ENCODE measurements at places on chromosomes 2 and 18.
A peak's percentile ranks its signal among the peaks of the same experiment; 100 is the strongest.

DNA sequence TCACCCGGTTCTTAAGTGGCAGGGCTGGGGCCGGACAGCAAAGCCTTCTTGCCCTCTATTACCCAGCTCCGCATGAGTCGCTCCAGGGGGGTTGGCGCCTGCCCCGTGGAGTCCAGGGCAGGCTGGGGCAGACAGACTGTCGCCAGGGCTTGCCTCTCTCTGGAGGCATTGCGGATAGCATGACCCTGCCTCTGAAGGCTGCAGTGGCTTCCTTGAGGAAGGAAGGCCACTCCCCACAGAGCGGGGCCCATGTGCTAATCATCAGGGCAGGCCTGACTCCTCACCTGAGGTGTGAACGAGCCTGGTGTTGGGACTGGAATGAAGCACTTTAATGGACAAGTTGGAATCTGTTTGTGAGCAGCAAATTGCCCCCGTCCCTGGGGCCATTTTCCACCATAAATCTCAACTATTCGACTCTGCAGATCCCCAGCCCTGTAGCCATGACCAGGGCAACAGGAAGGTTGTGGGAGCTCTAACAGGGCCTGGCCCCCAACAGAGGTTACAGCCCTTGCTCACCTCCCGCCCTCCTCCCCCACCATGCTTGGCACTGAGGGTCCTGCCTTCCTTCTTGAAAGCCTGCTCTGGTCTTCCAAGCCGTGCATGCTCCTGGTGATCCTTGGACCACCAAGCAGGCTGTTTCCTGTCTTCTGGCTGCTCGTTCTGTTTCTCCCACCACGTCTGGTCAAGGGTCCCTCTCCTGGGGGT lies 144.9 kb upstream of the HAAO start:
- no peak for DNase-seq

GRCh38 chr2:193334401-193334800 lies 1139.7 kb upstream of the TMEFF2 start:
- DNase-seq: no peak

DNA sequence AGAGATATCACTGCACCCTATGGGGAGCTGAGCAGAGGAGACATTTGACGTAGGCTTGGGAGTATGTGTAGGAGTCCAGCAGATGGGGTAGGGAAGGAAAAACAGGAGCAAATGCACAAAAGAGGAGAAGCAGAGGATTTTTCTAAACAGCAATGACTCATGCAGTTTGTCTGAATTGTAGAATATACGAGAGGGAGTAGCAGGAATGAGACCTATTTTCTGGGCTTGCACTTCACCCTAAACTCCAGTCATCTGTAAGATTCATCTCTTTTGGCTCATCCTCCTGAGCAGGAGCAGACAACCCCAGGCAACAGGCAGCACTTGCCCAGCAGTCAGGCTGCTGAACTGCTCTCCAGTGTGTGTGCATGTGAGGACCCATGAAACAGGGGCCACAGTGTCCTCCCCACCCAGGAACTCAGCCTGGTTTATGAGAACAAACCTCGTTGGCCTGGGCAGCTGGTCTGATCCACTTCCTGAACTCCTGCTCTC lies 100.2 kb upstream of the CDC42EP3 start:
- no peak for DNase-seq

DNA sequence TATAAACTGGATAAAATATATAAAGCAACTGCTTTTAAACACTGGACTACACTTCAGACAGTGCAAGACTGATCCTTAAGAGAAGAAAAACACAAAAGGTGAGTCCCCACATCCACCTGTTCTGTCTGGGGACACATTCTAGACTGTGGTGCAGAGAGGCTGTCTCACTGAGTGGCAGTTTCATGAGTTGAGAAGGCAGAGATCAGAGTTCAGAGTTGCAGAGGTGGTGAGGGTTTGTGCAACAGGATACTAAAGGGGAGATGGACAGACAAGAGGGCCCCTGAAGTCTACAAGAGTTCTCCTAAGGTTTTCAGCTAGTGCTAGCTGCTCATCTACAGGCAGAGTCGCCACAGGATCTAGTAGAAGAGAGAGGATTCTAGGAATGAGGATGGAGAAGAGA lies 68.0 kb downstream of the METTL8 start:
- no peak for DNase-seq

- DNase-seq: no peak
Observed at GRCh38 chr2:37654932-37655841, 16.3 kb downstream of the CDC42EP3 start.

- peak; percentile 73 for DNase-seq
Observed at GRCh38 chr2:156466739-156467405, 30.7 kb downstream of the GPD2 start.

DNA sequence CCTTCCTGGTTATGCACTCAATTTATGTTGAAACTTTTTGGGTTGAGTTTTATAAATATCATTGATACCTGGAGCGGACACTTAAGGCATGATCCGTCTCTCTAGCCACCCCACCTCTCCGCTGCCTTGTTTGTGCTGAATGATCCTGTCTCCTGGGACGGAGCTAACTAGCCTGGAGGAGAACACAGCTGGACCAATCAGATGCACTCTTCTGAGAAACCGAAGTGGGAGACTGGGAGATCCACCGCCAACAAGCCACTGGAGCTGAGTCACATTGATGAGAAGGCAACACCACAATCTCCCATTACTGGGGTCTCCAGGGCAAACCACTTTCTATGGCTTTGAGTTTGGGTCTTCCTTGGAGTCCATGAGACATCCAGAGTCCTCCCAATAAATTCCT lies 29.3 kb downstream of the CYP26B1 start:
- no peak for DNase-seq

- no peak for DNase-seq
Observed at GRCh38 chr2:181177376-181177775, 197.0 kb downstream of the UBE2E3 start.

GRCh38 chr2:178905261-178905660 lies 98.0 kb upstream of the TTN start:
- DNase-seq: no peak

GRCh38 chr2:106197878-106198277 lies 3.8 kb upstream of the UXS1 start:
- no peak for DNase-seq

GRCh38 chr2:43312755-43313641 lies 86.6 kb upstream of the ZFP36L2 start:
- DNase-seq: no peak

- no peak for DNase-seq
Observed at GRCh38 chr2:206004004-206004693, 81.8 kb downstream of the INO80D start.

DNA sequence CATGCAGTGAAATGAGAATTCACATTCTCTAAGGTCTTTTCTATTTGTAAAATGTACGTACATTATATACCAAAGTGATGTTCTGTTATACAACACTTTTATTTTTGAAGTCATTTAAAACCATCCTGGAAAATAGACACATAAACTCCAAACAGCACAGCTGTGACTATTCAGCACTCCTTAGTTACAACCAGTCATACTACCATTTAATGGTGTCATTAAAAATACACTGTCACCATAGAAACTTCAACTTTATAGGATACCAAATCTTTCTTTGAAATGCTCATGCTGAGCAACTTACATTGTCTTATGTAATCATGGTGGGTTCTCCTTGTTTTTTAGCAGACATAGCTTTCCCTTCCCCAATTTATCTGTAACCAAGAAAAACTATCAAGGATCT lies 85.3 kb downstream of the METTL4 start:
- no peak for DNase-seq

Measured in heart left ventricle (tissue), 16 donors.